ENCODE measurements at places on chromosomes 3 and 15.

GRCh38 chr15:85646538-85647091 is 148.1 kb downstream of the KLHL25 start:
- no peak for DNase-seq

- DNase-seq = no peak
These were observed 213.1 kb downstream of the OSBPL10 start for GRCh38 chr3:31767920-31768319.

DNA sequence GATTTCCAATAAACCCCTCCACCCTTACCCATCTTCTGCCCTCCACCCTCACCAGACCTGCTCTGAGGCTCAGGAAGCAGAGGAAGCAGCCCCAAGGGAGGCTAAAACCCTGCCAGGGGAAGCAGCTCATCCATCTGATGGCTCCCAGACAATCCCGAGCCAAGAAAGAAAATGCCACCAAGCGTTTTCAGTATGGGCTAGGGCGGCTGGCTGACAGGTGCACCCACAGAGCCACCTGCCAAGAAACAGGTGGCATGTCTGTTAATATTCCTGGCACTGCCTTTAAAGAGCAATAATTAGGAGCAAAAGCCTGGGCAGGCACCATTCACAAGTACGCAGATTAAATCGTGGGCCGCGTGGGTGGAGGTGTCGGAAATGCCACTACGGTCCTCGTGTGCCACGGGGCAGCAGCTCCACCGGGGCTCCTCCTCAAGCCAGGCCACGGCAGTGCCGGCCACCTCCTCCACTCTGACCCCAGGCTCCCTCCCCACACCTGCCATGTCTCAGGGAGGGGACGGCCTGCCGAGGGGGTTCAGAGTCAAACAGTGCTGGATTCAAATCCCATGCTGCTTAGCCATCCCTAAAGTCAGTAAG is 23.9 kb upstream of the GRIP2 start:
- no peak for DNase-seq

GRCh38 chr3:105490045-105490444 is 123.3 kb downstream of the ALCAM start:
- DNase-seq = no peak

- DNase-seq = peak; percentile 19
These were observed 3.0 kb downstream of the BBX start for GRCh38 chr3:107525644-107526305.

- DNase-seq = no peak
These were observed 15.8 kb downstream of the EFCAB12 start for GRCh38 chr3:129412542-129413198.

- DNase-seq = no peak
These were observed 13.4 kb upstream of the DGKG start for GRCh38 chr3:186375443-186375842.

All from stimulated activated CD4-positive, alpha-beta T cell treated with anti-CD3 and anti-CD28 coated beads, Interleukin-1b, Interleukin-23, amount 100 ng/mL, for 4 hours (primary cell).